ENCODE measurements at places on chromosomes 11 and 22.

- DNase-seq, result no peak
Measured at GRCh38 chr11:16976379-16976778, 37.8 kb downstream of the PLEKHA7 start.

DNA sequence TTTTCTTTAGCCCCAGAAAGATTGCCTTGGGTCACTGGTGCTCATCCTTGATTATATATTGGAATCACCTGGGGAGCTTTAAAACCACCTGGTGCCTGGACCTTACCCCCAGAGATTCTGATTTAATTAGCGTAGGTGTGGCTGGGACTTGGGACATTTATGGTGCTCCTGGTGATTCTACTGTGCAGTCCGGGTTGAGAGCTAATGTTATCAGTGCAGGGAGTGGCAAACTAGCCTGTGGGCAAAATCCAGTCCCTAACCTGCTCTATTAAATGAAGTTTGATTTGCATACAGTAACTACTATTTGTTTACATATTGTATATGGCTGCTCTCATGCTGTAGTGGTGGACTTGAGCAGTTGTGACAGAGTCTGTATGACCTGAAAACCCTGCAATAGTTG is 134.0 kb upstream of the SORL1-AS1 start:
- no peak for DNase-seq

DNA sequence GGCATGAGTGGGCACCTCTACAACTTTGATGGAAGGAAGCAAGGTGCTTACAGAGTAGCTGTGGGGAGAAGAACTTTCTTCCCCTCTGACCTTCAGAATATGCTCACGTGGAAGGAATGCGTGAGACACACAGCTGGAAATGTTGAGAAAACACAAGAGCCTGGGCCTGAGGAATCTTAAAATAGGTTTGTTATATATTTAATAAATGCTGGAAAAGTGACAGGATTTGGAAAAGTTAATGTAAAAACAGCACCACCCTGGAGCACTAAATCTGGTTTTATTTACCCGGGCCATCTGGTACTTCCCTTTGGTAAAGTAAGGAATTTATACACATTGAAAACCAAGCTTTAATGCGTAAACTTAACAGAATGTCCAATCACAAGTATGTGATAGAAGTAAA is 14.0 kb upstream of the AMPD3 start:
- DNase-seq, result no peak

DNA sequence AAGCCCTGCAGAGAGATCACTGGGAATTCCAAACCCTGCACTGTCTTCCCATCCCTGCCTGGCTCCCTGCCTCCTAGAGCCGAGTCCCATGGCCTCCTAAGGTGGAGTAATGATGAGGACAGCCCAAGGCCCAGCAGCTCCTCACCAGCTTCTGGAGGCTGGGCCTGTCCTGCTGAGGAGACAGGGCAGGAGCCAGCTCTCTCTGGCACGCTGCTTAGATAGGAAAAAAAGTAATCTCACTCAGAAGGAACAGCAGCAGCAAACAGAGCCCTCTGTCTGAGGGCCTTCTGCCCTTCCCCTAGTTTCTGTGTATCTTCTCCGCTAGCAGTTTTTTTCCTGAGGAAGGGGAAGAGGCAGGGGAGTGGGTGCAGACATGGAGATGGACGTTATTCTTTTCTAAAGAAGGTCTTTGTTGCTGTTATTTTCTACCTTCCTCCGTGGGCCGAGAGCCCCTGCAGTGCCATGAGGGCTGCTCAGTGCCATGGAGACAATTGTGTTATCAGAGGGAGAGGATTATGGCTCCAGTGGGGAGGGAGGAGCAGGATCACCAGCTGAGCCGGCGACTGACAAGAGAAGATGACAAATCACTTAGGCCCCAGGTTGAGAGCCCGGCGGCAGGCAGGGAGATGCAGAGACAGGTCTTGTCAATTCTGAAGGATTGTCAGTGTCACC is 315.3 kb downstream of the BUD13 start:
- no peak for DNase-seq

DNA sequence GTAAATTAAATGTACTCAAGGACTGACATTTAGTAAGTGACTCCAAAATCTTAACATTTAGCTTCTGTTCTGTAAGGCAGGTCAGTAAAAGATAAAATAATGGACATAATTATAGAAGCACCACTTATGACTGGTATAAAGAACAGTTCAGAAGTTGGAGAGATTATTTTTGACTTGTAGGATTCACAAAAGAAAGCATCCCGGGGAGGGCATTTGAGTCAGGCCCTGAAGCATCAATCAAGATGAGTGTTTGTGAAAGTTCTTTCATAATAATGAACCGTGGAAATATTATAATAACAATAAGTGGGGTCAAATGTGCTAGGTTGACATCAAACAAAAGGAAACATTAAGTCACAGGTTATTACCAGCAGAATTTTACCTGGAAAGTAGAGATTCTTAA is 201.9 kb downstream of the DDX10 start:
- no peak for DNase-seq

DNA sequence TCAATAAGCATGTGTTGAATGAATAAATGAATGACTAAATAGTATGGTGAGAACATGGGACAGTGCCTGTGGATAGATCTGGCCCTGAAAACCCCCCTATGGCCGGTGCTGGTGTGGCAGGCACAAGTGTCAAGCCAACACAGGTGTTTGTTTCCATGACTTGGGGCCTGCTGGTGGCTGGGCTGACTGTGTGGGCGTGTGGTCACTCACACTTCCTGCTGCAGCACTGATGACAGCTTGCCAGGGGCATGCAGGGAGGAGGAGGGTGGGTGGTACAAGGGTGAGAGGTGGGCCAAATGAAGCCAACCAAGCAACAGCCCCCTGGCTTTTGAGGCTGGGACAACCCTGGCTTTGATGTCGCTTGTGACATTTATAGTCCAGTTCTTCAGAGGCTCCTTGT is 30.3 kb upstream of the ABCC8 start:
- no peak for DNase-seq

DNA sequence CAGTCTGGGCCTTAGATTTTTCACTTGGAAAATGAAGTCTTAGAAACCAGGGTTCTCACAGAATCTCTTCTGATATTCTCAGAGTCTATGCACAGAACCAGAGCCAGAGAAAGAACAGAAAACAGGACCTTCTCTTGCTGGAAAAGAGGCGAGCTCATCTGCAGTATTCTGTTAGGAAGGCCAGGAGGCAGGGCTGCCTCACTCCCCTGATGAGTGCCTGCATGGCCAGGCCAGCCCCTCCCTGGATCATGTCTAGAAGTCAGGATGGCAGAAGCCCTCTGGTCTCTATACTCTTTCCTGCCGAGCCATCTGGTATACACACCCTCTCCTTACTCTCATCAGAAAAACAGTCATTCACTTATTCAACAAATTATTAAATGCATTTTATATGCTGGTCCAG is 723 bp downstream of the OR51M1 start:
- DNase-seq, result no peak

- DNase-seq, result no peak
Measured at GRCh38 chr11:19403196-19403895, 162.6 kb upstream of the E2F8 start.

DNA sequence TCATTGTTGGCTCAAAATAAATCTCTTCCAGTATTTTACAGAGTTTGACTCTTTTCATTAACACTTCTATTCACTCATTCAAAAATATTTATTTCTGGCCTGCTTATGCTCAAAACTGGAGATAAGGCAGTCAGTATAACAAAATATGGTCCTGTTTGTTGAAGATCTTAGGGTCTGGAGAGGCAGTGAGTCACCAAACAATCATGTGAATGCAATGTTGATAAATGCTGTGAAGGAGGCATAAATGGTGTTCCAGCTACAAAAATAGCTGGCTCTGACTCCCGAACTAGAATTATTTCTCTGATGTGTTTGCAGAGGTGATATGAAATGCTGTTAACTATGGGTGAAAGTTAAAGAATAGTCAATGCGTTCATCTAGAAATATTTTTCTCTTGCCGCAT is 390.6 kb downstream of the AASDHPPT start:
- DNase-seq, result no peak

- no peak for DNase-seq
Measured at GRCh38 chr11:83092488-83093384, 21.0 kb upstream of the RAB30 start.

DNA sequence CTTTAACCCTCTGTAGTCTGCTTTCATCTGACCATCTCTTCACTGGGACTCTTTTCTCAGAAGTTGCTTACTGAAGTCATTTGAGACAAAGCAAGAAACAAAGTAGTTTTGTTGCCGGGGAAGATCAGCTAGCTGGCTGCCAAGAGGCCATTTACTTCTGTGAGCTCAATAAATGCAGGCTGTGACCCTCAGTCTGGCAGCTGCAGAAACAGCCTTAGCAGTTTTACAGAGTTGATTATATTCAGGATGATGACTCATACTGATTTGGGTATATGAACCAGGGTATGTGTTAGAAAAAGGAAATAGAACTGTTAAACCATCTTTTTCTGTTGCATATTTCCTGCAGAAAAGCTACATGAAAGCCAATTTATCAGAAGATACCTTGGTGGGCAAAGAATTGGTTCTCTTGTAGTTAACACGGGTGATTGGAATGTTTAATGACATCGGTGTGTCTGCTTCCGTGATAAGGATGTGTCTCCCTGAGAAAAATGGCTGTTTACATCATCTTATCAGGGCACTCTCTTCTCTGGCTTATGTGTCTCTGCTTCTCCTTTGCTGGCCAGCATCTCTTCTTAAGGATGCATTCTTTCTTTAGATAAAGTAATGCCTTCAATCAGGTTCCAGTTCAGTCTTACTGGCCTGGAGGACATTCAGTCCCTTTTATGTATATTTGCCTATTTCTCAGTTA is 18.5 kb downstream of the FIBIN start:
- DNase-seq, result peak; percentile 61

- no peak for DNase-seq
Measured at GRCh38 chr11:100133114-100133513, 554.0 kb upstream of the ARHGAP42 start.

- no peak for DNase-seq
Measured at GRCh38 chr11:94876222-94876621, 97.1 kb downstream of the CWC15 start.

DNA sequence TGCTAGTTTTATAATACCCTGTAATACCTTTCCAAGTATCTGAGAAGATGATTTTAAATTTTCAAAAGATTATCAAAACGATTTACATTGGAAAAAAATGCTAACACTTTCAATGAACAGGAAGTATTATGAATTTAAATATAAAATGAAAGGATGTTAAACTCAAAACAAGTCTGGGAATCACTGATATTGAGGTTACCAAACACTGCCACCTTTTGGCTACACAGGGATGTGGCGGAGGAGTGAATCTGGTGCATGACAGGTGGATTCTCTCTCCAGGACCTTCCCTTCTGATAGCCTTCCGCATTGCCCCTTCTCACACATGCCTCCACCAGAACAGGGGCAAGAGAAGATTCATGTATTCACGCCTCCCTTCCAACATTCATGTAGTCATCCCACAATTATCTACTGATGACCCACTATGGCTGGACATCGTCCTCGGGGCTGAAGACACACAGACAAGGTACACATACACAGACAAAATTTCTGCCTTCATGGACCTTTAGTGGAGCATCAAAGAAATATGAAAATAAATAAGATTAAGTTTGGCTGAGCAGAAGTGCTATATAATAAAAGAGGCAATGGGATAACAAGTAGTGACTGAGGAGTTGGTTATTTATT is 34.7 kb downstream of the ATG16L2 start:
- no peak for DNase-seq

DNA sequence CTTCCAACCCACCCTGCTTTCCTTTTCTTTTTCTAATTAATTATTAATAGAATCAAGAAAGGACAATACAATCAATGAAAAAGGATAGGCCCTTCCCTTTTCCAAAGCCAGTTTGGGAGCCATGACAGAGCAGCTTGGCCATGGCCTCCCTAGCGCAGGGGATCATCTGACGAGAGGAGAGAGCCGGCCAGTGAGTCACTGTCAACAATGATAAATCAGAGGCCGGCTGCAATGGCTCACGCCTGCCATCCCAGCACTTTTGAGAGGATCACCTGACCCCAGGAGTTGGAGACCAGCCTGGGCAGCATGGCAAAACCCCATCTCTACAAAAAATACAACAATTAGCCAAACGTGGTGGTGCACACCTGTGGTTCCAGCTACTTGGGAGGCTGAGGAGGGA is 27.5 kb upstream of the KRTAP5-7 start:
- no peak for DNase-seq

- DNase-seq, result no peak
Measured at GRCh38 chr11:85105868-85106267, 521.3 kb downstream of the DLG2 start.

GRCh38 chr11:96748639-96749370 is 359.0 kb downstream of the JRKL start:
- no peak for DNase-seq

- DNase-seq, result peak; percentile 58
Measured at GRCh38 chr11:2703363-2704141, 3.8 kb upstream of the KCNQ1OT1 start.

GRCh38 chr11:58059007-58059350 is 28.2 kb downstream of the OR6Q1 start:
- DNase-seq, result peak; percentile 21

- no peak for DNase-seq
Measured at GRCh38 chr11:72591785-72592502, 82.3 kb downstream of the PDE2A start.

- DNase-seq, result no peak
Measured at GRCh38 chr22:23500508-23501260, 79.4 kb downstream of the IGLL1 start.

DNA sequence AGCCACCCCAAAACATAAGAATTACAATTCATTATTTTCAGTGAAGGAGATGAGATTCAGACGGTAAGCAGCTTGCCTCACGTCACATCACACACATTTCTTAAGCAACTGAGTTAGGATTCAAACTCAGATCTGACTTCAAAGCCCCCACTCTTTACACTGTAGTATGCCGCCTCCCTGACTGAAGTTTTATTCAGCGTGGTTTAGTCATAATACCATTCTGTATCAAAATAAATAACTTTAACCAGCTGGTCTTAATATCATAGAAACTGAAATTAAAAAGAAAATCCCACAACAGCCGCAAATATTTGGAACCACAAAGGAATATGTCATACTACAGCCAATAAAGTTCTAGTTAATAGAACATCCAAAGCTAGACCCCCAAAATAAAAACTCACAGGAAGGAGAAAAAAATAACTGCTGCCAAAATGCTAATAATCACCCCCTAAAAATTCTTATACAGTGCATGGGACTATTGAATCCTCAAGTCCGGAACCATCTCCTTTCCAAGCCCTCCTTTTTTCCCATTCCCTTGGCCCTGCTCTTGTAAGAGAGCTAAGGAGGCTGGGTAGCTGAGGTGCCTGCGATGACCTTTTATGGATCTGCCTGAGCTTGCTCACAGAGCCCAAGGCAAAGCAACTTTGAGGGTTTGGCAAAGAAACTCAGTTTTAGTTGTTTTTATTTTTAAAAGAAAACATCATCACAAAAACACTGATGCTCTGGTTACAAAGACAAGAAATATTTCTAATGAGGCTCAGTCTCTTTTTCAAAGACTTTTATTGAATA is 334.5 kb downstream of the TTC28 start:
- DNase-seq, result no peak

- no peak for DNase-seq
Measured at GRCh38 chr11:47980907-47981621, 705 bp downstream of the PTPRJ start.

GRCh38 chr22:41216984-41217383 is 11.9 kb downstream of the L3MBTL2 start:
- DNase-seq, result no peak
